GM18507 (cell line): ENCODE measurements at places on chromosomes 6 and 20.

GRCh38 chr6:56091159-56091869 is 156.1 kb downstream of the COL21A1 start:
- DNase-seq: no peak

DNA sequence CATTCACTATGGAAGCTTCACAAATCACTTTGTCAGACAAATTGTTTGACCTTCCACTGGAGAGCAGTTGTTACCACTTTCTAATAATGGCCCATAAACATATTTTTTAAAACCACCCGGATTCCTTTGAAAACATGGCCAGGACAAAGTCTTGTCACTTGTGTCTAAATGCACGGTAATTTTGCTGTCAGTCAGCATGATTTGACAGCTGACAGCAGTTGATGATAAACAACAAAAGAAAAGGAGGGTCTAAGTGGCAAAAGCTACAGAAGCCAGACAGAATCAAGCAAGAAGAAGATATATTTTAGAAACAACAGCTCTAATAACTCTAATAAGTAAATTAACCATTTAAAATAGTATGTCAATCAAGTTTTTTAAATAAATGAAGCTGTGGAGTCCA is 27.7 kb upstream of the CARMIL1 start:
- no peak for DNase-seq

GRCh38 chr6:111080698-111081097 is 6.6 kb upstream of the SLC16A10 start:
- DNase-seq: no peak

DNA sequence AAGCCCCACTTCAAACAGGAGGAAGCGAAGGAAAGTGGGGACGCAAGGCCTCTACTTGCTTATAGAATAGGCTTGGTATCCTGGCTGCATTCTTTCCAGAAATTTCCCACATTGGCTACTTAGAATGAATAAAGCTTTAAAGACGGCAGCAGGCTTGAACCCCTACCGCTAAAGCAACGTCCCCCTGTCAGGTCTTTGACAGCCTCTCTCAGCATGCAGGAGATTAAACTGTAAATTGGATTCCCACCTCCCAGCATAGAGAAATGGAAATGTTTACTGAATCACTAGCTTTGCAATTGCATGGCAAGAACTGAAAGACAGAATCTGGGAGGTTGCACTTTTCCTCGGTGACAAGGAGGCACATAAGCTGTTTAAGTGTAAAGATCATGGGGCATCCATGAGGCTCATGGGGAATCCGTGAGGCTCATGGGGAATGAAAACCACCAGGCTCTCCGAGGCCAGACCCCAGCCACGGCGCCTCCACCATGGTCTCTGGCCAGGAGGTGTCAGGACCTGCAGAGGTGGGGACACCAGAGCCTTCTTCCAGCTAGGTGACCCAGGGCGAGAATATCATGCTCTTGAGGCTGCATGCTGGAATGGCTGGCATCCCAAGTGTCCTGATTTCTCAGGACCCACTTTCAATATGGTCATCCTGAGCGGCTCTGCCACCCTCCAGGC is 10.3 kb downstream of the LEMD2 start:
- DNase-seq: no peak

DNA sequence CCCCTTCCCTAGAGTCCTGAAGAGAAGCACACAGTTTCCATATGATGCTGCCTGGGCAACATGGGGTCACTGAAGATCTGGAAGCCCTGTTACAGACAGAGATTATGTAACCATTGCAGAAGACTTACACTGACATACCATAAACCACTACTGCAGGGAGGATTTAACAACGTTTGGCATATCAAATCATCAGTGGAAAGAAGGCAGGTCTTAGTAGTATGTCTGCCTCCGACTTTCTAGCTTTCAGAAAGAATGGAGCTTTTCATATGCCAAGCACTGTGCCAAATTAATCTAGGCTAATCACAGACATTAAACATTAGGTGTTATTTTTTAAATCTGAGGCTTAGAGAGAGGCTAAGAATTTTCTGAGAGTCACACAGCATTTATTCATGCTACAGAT is 144.3 kb downstream of the ADGRB3 start:
- no peak for DNase-seq

DNA sequence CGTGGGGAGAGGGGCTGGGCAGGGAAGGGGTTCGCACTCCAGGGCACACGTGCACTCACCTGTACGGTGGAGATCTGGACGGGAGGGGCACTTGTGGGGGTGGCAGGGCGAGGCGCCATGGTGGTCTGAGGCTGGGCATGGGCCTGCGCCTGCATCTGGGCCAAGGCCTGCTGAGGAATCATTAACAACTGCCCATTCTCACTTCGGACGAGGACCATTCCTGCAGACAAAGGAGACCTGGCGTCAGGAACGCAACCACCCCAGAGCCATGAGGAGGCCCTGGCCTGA is 51.2 kb downstream of the TAF4 start:
- DNase-seq: no peak

DNA sequence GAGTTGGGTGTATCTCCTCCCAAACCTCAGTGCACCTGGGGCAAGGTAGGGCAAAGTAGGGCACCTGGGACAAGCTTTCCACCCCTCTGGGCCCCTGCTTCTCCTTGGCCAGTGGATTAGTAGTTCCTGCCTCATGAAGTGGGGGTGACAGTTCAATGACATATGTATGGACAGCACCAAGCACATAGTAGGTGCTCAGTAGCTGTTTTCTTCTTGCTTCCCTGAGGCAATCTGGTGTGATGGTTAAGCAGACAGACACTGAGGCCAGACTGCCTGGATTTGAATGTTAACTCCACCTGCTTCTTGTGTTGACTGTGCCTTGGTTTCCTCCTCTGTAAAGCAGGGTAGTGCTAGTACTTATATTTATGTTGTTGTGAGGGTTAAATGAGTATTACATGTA is 25.8 kb downstream of the EPB41L1 start:
- no peak for DNase-seq

DNA sequence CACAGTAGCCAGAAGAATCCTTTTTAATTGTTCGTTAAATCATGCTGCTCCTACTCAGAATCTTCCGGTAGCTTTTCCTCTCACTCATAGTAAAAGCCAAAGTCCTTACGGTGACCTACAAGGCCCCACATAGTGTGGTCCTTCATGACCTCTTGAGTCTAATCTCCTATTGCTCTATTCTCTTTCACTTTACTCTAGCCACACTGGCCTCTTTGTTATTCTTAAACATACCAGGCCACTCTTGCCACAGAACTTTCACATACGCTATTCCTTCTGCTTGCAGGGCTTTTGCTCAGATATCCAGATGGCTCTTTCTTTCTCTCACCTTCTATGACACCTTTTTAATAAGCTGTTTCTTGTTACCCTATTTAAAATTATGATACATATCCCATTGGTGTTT is 25.7 kb downstream of the ZNF391 start:
- no peak for DNase-seq

DNA sequence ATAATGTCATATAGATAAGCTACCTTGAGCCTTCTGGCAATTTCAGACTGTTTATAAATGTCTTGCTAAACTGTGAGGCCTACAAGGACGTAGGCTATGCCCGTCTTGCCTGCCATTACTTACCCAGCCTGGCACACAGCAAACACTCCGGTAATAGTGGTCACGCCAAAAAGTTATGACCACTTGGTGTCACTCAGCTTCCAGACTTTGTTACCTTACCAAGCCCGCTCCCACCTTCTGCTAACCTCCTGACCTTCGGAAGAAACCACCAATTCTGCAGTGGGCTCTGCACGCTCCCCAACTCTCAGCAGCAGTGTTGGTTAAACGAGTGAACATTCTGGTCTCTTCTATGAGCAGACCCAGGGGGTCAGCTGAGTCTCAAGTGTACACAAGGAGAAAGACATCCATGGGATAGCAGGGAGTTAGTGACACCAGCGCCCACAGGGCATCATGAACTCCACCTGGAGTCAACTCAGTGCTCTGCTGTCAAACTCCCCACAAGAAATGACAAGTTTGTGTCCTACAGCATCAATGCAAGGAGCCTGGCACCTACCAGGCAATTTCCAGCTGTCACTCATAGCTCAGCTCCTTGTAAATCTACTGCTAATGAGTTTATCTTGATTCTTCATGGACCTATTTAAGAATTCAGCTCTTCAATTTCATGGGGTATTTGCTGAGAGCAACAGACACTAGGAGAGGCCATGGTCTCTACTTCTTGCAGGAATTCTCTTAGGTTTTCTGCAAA is 119.9 kb downstream of the TTLL2 start:
- no peak for DNase-seq

GRCh38 chr6:23213193-23213592 is 643.8 kb downstream of the HDGFL1 start:
- DNase-seq: no peak

GRCh38 chr20:24996449-24997377 is 4.2 kb upstream of the APMAP start:
- no peak for DNase-seq

DNA sequence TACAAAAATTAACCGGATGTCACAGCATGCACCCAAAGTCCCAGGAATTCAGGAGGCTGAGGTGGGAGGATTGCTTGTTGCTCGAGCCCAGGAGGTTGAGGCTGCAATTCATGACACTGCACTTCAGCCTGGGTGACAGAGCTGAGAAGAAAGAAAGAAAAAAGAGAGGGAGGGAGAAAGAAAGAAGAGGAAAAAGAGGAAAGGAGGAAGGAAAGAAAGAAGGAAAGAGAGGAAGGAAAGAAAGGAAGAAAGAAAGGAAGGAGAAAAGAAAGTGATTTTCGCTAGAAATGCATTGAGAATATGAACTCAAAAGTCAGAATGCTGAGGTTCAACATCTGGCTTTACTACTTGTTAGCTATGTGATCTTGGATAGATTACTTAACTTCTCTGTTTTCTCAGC is 6.6 kb downstream of the SENP6 start:
- no peak for DNase-seq

DNA sequence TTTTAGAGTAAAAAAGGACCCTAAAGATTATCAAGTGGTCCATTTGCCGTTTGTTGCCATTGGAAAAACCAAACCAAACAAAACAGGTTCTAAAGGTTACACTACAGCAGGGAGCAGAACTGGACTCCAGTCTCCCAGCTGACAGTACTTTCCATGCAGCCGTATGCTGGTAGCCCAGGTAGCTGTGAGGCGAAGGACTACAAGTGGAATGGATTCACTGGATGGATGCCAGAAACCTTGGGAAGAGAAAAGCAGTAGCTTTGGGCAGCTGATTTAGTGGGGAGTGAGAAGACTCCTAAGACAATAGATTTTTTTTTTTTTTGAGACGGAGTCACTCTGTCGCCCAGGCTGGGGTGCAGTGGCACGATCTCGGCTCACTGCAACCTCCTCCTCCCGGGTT is 88.3 kb downstream of the SASH1 start:
- DNase-seq: no peak

GRCh38 chr20:19113343-19113930 is 99.0 kb upstream of the SLC24A3 start:
- DNase-seq: no peak

GRCh38 chr6:122663981-122664380 is 53.8 kb downstream of the PKIB start:
- no peak for DNase-seq

- DNase-seq: no peak
Observed at GRCh38 chr20:42721923-42722322, 467.8 kb downstream of the PTPRT start.

DNA sequence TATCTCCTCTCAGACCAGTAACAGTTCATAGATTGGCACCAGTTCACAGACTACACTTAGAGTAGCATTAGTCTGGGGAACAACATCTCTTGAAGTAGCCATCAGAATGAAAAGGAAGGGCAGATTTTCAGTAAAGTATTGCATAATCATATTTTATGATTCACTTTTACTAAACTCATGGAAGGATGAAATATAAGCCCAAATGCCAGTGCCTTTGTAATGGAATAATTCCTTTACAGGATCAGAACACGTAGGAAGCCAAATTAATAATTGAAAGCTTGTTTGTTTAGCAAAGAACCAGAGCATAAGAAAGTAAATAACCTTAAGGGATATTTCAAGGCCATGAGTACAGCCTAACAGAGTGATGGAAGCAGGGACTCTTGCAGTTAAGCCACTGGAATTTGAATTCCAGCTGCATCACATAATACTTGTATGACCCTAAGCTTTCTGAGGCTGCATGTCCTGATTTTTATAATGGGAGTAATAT is 11.4 kb upstream of the LOC128125822 start:
- no peak for DNase-seq

DNA sequence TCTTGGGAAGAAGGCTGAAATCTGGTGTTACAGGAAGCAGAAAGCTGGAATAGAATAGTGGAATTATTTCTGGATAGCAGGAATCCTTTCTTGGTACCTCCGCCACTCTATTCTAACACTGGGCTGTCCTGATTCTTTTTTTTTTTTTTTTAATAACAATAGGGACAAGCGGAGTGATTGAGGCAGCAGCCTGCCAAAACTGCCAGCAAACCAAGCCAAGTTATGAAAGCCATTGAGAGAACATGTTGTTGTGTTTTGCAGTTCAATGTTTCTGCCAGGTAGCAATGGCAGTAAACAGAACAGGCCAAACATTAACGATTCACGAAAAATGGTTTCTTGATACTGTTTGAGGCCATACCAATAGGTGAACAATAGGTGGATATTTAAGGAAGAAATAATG is 47.1 kb downstream of the SLC26A8 start:
- no peak for DNase-seq

- no peak for DNase-seq
Observed at GRCh38 chr6:162750776-162751175, 23.0 kb downstream of the PACRG start.

- DNase-seq: no peak
Observed at GRCh38 chr6:150025201-150025917, at the start of gene RAET1L. TSS of gene RAET1L (minus strand) at chr6:150025532. CDS start at chr6:150025471, 61 bp downstream.

DNA sequence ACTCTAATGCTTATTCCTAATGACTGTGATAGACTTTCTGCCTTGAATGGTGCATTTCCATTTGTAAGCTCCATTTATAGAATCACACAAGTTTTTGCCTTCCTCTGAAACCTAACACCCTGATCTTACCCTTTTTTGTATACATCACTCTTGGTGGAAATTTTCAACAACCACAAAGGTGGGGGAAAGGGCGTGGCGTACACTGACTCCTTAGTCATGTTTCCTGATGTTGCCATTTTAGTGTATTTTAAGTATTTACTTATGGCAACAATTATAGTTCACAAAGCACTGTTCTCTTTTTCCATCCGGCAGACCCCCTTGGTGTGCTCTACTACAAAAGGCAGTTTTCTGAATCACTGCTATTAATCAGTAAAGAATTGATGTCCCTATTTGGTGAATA is 92.0 kb downstream of the ATXN1 start:
- DNase-seq: no peak
